ENCODE measurements at places on chromosomes 11 and 22.

DNA sequence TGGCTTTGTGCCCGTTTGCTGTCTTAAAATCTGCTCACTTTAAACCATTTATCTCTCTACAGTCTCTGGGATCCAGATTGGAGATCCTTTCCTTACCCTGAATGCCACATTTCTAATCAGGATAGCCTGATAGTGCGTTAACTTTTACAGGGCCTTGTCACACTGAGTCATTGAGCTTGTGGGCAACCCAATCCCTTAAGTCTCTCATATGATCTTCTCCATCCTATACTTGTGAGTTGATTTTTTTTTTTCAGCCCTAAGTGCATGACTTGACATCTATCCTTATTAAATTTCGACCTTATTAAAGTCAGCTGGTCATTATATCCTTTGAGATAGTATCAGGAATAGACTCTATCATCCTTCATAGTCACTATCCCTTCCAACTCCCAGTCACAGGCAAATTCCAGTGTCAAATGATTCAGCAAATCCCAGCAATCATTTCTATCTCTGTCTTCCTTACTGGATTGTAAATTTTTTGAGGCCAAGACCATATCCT is 57.7 kb downstream of the TEAD1 start:
- DNase-seq = no peak

GRCh38 chr22:35341090-35341874 is 39.6 kb upstream of the HMOX1 start:
- no peak for DNase-seq

- no peak for DNase-seq
These were observed 2.2 kb upstream of the KCNQ1OT1 start for GRCh38 chr11:2701898-2702434.

DNA sequence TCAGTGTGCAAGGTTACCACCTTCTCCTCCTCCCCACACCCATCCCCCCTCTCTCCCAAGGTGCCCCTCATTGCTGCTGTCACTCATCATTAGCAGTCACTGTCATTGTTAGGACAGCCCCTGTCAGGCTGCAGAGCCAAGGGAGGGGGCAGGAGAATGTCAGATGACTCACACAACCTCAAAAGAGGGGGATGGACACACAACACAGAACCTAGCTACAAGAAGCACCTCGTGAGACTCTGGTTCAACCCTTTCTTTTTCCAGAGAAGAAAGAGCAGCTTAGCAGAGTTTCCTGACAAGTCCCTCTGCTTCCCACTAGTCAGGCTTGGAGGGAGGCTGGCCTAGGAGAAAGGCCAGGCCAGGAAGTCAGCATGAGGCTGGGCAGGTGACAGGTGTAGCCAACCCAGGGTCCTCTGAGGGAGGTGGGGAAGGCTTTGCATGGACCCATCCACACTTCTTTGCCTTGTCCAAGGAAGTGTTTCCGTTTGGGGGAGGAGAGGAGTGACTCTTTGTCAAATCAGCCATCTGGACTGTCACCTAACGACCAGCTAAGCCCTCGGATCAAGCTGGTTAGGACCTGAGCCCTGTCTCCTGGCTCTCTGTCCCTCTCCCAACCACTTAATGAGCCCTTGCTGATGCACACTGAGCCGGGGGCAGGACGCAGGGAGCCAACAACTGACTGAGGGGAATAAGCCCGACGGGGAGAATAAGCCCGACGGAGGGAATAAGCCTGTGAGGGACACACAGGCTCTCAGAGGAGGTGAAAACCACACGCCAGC is 18.3 kb downstream of the ADORA2A start:
- DNase-seq = no peak

GRCh38 chr11:134433806-134434205 is 21.8 kb upstream of the B3GAT1 start:
- no peak for DNase-seq

- no peak for DNase-seq
These were observed 118.1 kb downstream of the ETS1 start for GRCh38 chr11:128469220-128469619.

- no peak for DNase-seq
These were observed 267.8 kb downstream of the TBC1D22A start for GRCh38 chr22:47030143-47030661.

GRCh38 chr11:18288911-18289310 is 22.8 kb downstream of the SAA1 start:
- DNase-seq = no peak

DNA sequence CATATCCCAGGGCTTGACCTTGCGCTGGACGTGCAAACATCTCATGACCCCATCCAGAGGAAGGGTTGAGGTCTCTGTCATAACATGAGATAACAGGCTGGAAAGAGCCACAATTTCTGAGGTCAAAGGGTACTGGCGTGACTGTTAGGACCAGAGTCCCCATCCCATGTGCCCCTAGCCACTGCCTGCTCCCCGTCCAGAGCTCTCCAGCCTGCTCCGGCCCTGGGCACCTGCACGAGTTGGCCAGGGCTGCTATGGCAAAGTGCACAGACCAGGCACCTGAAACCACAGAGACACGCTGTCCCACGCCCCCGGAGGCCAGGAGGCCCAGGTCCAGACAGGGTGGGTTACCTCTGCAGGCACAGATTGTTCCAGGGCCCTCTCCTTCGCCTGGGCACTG is 58.9 kb downstream of the SHANK2 start:
- no peak for DNase-seq

- no peak for DNase-seq
These were observed 3.0 kb downstream of the RASSF10 start for GRCh38 chr11:13012056-13012661.

GRCh38 chr11:1149545-1149944 is 8.2 kb upstream of the MUC5AC start:
- no peak for DNase-seq

DNA sequence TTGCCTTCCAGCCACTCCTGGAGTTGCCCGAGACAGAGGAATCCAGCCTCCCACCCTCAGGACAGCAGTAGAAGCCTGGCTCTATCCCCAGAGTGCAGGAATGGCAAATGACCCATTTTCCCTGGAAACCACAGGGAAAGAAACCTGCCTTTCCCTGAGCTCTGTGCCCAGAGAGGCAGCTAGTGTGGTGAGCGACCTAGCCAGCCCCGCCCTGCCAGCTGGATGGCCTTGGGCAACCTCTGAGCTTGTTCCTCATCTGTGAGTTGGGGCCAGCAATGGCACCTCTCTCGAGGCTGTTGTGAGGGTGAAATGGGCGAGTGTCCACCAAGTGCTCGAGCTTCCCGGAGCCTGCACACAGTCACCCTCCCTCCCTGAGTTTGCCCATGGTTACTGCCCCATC is 3.7 kb downstream of the OMP start:
- DNase-seq = no peak

DNA sequence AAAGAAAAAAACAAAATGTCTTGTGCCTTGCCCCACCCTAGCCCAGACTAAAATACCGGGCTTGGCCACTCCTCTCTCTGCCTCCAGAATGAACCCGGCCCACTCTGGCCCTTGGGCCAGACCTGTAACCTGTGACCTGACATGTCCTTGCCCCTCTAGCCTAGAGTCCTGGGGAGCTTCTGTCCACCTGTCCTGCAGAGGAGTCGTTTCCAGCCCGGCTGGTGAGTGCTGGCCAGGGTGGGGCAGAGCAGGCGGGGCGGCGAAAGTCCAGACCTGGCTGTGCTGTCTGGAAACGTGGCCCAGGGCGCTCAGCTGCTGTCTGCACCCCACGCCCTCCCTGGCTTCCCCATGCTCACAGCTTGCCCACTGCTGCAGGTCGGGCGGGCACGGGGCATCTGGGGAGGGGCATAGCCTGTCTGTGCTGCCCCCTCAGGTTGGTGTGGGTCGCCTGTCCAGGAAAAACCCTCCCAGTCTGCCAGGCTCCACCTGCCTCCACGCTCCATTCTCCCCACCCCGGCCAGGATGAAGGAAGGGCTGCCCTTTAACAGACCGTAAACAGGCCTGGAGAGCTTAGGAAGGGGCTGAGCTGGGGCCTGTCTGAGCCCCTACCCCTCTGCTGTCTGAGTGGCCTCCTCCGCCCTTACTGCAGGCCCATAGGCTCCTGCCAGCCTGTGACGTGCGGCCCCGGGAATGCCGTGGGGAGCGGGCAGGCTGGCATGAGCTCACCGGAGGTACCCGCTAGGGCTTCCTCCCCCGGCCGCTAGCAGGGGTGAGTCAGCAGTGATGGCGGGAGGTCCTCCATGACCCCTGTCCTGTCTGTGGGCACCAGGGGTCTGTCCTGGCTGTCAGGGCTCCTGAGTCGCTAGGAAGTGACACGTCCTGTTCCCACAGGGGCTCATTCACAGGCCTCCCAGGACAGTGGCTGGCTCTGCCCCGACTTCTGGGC is 1.9 kb downstream of the CD151 start:
- peak; percentile 78 for DNase-seq

DNA sequence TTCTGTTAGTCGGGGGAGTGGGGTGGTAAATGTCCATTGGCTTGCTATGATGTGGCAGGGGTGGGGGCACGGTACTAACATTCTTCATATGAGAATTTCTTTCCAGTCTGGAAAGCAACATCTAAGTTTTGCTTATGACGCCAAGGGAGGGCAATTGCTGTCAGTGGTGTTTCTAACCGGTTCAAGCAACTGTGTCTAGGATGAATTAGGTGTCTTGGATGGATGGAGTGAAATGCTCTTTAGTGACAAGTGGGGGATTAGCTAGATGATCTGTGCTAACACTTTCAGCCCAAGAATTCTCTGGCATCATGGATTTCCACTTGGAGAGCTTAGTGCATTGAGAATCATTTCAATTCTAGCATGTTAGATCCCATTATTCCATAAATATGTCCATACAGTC is 262.6 kb upstream of the SORL1-AS1 start:
- no peak for DNase-seq

GRCh38 chr11:102760344-102761035 is 19.9 kb downstream of the MMP10 start:
- peak; percentile 94 for DNase-seq

DNA sequence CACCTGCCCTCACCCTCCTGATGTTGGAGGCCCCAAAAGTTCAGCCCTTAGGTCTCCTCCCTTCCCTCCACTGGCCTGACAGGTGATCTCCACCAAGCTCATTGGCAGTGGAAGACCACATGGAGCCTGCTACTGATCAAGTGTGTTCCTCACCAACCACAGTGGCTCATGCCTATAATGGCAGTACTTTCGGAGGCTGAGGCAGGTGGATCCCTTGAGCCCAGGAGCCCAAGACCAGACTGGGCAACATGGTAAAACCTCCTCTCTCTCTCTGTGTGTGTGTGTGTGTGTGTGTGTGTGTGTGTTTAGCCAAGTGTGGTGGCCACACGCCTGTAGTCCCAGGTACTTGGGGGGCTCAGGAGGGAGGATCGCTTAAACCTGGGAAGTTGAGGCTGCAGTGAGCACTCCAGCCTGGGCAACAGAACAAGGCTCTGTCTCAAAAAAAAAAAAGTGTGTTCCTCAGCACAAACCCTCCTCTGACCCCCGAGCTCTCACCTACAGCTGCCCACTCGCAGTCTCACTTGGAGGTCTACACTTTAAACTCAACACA is 4.3 kb upstream of the YPEL1 start:
- DNase-seq = no peak

GRCh38 chr22:41009222-41009948 is 58.2 kb downstream of the RBX1 start:
- DNase-seq = peak; percentile 35

DNA sequence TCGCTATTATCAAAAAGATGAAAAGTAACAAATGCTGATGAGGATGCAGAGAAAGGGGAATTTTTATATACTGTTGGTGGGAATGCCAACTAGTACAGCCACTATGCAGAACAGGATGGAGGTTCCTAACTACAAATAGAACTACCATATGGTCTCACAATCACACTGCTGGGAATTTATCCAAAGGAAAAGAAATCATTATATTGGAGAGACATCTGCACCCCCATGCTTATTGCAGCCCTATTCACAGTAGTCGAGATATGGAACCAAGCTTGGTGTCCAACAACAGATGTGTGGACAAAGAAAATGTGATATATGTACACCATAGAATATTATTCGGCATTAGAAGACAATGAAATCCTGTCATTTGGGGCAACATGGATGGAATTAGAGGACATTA is 19.6 kb upstream of the POU2AF2 start:
- no peak for DNase-seq

Data from fibroblast of skin of scalp (primary cell).